Upper lobe of left lung (tissue), 6 donors: ENCODE measurements at places on chromosomes 6 and 20.

DNA sequence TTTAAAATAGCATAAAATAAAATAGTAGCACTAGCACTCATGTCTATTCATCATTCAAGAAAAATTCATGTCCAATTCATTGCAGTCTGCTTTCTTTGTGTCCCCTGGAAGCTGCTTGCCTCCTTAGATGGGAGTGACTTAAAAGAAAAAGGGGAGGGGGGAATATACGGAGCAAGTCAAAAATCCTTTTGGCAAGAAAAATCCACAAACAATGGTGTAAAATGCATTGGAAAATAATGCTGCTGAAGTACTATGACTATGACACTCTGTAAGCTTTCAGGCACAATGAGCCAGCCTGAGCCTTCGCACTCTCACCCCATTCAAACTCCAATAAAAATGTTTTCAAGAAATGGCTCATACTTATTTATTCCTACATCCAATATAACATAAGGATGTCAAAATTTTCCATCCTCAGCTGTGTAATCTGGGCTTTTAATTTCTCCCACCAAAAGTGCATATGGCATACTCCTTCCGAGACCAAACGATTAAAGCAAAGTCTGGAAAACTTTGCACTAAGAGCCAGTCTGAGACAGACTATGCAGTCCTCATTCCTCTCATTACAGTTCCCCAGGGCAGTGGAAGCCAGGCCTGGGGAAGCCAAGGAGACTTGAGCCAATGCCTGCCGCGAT, 790 bp downstream of the NEDD9 start:
- DNase-seq: no peak

GRCh38 chr20:62365814-62366369, 1.2 kb downstream of the LAMA5 start:
- peak; percentile 81 for DNase-seq

DNA sequence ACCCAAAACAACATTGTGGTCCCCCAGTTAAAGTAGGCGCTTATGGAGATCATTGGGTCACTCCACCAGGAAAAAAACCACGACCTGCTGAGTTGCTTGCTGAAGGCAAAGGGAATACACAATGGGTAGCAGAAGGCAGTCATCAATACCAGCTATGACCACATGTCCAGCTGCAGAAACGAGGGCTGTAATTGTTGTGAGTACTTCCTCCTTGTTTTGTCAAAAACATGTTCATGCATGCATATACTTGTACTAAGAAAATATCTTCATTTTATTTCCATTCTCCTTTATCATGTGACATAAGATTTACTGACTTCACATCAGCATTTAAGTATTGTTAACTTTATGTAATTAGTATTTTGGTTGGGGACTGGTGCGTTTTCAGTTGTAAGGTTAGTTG, 16.9 kb downstream of the SERINC1 start:
- no peak for DNase-seq

DNA sequence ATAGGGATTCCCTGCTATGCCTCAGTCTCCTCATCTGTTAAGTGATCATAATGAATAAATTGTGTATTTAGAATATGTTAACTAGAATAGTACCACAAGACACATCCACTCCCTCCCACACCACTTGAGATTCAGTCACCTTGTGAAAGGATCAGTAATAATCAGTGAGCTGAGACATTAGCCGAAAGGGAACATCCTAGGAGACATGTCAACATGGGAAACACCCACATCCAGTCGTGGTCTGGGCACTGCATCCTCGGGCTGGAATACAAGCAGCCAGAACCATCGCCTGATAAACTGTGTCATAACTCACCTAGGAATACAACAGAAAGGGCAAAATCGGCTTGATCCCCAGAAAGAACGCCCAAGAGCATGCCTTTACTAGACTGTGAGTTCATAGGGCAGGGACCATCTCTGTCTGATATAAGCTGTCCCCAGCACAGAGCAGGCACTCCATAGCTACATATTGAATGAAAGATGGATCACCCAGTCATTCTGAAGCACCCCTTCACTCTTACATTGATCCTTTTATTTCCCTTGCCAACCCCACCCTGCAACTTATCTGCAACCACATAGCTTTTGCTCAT, 23.9 kb downstream of the RIPOR2 start:
- DNase-seq: no peak

DNA sequence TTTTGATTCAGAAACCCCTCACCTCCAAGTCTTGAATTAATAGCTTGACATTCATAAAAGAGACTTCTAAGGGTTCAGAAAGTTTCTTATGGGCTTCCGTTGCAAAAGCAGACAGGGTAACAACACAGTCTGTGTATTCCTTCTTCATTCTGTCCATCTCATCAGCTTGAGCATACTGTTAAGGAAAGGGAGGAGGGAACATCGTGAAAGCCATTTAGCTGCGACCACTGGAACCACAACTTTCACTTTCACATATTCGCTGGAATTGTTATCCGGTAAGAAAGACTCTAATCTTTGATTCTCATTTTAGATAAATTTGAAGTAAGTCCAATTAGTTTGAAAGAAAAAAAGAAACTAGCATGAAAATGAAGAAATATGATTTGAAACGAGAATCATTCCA, 174.4 kb downstream of the SYNE1 start:
- DNase-seq: no peak

GRCh38 chr20:51640743-51641142, 98.2 kb upstream of the NFATC2 start:
- no peak for DNase-seq

DNA sequence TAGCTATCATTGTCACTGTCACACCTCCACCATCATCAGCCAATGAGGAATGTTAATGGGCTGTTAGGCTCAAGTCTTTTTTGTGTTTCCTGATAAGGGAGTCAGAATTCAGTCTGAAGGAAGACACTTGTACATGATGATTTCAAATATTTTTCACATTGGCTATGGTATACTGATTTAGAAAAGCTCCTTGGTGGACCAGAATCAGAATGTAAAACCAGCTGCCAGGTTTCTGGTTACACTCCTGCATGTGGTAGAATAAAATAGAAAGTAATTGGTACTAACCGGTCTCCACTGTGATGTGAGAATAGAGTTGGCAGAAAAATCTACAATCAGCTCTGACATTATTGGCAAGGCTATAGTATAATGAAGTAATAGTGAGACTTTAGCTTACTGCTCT, 10.7 kb downstream of the COL9A1 start:
- DNase-seq: no peak

DNA sequence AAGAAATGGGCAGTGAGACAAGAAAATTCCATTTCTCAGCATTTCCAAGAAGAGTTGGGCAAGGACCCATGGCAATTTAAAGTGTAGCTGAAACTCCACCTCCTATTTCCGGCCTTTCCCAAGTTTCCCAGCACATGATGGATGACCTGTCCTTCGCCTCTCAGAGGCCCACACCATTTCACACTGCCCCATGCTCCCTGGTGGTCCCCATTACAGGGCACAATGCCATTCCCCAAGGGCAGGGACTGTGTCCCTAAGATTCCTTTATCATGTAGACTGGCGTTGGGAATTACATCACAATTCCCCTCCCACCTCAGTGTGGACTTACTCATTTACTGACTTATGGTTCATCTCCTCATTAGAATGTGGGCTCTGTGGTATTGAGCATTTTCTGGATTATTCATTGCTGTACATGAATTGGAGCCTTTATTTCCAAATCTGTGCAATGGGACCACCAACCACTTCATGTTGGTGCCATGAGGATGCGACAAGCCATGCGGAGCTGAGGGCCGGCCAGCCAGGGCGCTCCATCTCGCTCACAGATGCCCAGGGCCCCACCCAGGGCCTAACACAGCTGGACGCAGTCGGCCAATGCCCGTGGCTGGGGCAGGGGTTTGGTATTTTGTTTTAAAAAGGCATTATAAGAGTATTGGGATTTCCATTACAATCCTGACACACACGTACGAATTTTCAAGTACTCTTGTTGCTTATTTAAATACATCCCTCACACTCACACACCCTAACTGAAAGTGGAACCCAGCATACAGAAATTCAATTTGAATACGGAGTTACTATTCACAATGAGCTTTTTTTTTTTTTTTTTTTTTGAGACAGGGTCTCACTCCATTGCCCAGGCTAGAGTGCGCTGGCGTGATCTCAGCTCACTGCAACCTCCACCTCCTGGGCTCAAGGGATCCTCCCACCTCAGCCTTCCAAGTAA, 5.4 kb downstream of the ACSS1 start:
- DNase-seq: peak; percentile 66

- DNase-seq: no peak
These were observed 881.5 kb upstream of the SLC35B3 start for GRCh38 chr6:9316831-9317230.

- DNase-seq: peak; percentile 35
These were observed 154.4 kb upstream of the STMND1 start for GRCh38 chr6:16947375-16948015.

- no peak for DNase-seq
These were observed 85.8 kb downstream of the DLGAP4 start for GRCh38 chr20:36391955-36392354.

GRCh38 chr20:17762873-17763557, 63.2 kb downstream of the BANF2 start:
- no peak for DNase-seq

- DNase-seq: no peak
These were observed 31.3 kb downstream of the TRMT6 start for GRCh38 chr20:5918856-5919625.

GRCh38 chr20:58555078-58555765, 40.0 kb upstream of the APCDD1L start:
- no peak for DNase-seq

DNA sequence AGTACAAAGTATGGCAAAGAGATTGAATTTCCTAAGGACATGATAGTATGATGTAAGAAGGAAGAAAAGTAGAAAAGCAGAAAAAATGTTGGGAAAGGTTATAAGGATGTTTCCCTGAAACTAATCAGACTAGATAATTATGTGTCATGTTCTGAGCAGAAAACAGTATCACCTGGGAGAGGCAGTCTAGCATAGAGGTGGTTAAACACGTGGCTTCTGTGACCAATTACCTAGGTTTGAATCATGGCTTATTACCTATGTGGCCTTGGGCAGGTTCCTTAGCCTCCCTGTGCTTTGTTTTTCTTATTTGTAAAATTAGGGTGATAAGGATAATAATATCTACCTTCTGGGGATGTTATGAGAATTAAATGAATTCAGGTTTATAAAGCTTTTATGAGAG, 38.0 kb downstream of the SCGN start:
- no peak for DNase-seq

DNA sequence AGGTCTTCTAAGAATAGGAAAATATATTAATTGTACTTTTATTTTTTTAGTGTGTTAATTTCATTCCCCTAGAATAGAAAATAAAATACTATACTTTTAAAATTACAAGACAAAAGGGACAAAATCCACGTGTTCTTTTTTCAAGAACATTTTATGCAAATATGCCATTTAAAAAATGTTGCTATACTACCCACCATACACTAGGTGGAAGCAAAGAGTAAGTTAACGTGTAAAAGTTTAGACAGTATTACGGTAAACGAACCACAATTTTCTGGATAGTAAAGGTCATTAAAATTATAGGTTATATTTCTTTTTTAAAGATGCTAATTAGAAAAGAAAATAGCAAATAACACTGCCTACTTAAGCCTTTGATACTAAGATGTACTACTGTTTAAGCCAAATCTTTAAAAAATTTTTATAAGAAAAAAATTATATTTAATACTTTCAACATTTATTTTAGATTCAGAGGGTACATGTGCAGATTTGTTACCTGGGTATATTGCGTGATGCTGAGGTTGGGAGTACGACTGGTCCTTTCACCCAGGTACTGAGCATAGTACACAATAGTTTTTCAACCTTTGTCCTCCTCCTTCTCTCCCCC, 287.6 kb downstream of the PHF3 start:
- no peak for DNase-seq

DNA sequence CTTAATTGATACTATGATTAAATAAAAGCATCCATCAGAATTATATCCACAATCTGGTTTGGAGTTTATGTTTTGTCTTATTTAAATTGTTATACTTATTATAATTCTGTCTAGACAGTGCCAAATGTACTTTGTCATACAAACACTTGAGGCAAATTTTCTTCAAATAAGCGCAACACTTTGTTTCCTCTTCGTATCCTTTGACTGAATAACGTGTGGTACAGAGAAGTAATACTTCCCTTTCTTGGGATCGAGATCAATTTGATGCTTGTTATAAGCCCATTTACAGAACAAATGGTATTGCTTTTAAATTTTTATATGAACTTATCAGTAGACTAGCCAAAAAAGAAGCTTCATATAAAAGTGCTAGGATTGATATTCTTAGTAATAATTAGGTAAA, 111.0 kb downstream of the ATG5 start:
- DNase-seq: no peak

- no peak for DNase-seq
These were observed 40.1 kb downstream of the ILRUN start for GRCh38 chr6:34656378-34657036.

- DNase-seq: no peak
These were observed 208.0 kb downstream of the EYA2 start for GRCh38 chr20:47102629-47103028.

- no peak for DNase-seq
These were observed 33.6 kb downstream of the TTI1 start for GRCh38 chr20:37999526-38000263.

GRCh38 chr6:124963416-124963785, 1.2 kb downstream of the RNF217 start:
- DNase-seq: peak; percentile 37

GRCh38 chr6:124373386-124373785, 569.7 kb downstream of the NKAIN2 start:
- no peak for DNase-seq

DNA sequence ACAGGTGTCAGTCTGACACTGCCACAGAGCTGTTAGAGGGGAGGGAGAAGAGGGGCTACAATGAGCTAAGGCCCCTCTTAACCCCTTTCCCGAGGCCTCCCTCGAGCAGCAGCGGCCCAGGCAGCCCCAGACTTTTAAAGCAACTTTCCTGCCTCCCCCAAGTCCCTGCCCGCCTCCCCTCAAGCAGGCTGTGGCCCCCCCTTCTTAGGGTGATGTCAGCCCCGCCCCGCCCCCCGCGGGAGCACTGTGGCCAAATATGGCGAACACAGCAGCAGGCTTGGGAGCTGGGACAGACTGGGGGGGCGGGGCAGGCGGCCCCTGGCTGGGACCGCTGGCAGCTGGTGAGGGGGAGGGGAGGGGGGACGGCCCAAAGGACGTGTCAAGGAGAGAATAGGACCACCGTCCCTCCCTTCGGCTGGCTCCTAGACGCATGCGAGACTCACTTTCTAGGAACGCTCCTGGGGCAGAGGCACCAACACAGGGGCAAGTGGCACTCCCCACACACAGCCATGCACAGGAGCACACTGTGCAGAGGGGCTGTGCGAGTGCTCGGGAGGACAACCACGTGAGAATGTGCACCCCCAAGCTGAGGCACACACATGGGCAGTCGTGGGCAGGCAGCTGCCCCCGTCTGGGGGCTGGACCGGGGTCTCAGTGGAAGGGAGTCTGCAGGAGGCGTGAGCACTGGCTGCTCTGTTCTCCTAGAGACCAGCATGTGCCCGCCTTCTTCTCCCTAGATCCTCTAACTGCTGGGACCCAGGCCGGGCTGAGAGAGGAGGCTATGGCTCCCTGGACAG, 6.7 kb downstream of the TEAD3 start:
- peak; percentile 50 for DNase-seq

DNA sequence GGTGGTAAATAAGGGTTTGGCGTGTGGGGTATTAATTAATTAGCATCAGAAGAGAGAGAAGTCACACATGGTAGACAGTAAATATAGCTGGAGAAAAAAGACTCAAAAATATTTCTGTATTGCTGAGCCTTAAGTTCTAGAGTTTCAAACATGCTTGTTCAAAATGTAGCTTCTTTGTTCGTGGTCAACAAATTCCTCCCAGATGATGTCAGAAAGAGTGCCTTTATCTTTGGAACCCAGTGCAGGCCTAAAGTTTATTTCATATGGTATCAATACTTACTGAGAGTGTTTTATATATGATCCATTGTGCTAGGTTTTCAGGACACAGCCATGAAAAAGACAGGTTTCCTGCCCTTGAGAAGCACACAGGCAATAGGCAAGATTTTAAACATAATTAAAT, 18.3 kb downstream of the MARCKS start:
- DNase-seq: no peak
